ENCODE measurements at places on chromosomes 2 and 18. TPM values are rescaled to one million over a fixed set of nuclear protein-coding genes. Genes with fewer than 3 reads are reported as not detected.

DNA sequence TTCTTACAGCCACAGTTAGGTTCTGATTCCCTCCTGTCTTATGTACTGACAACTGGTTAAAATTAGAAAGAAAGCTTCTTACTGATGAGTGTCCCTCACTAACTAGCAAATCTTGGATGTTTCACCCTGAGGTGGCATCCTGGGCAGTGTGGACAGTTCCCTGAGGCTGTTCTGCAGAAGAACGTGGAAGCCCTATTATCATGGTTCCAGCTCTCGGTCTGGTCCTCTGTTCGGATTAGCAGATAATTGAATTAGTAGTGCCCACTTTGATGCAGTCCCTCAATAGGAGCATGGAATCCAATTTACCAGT is 381.7 kb upstream of the NT5C1B start:
- no peak for DNase-seq
- H3K27me3 ChIP-seq, result no peaks in the 10 kb centered on the region
- H3K4me3 ChIP-seq, result no peak overlapping the region
- no peak overlapping the region for H3K27ac ChIP-seq

The RMND5A gene
- 74.5 TPM for total RNA-seq

DNA sequence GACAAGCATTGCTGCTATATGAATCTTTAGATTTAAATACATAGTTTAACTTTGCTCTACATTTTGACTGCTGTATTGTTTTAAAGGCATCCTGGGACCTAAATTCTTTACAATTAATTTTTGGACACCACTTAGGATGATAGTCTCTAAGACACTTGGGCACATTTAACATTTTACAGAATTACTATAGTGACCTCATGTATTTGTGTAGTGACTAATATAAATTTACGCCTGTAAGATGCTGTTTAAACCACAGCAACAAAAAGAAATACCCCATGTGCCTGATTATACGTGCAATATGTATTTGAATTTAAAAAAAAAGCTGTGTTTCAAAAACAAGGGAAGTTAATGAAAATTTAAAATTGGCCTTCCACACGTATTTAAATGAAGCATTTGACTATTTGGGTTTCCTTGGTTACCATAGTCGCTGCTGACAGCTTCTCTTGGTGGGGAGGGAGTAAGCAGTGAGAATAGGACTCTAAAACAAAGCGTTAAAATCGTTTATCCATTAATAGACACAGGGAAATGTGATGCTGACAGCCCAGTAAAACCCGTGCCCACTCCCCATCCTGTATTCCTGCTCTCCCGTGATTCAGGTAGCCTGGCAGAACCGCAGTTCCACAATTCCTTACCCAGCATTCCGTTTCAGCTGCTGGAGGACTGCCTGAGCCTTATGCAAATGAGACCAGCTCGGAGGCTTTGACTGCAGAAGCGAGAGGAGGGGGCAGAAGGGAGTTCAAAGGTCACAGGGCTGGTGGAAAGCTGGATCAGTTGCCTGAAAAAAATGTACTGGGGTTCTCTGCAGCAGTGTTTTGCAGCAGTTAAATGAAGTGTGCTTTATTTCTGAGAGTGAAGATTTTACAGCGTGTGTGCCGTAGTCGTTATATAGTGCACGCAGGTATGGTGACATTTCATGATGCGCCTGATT is 104.3 kb downstream of the CSRNP3 start:
- no peaks in the 10 kb centered on the region for H3K27me3 ChIP-seq
- H3K4me3 ChIP-seq, result peak overlapping the region; percentile 50
- peak; percentile 92 for DNase-seq
- H3K27ac ChIP-seq, result peak overlapping the region; percentile 5

GRCh38 chr2:148338541-148338940 is 306.0 kb upstream of the EPC2 start:
- H3K4me1 ChIP-seq, result no peaks in the 10 kb centered on the region
- H3K27ac ChIP-seq, result no peak overlapping the region
- DNase-seq, result no peak
- peaks cover 3% of the 10 kb centered on the region for H3K36me3 ChIP-seq
- no peaks in the 10 kb centered on the region for H3K27me3 ChIP-seq

DNA sequence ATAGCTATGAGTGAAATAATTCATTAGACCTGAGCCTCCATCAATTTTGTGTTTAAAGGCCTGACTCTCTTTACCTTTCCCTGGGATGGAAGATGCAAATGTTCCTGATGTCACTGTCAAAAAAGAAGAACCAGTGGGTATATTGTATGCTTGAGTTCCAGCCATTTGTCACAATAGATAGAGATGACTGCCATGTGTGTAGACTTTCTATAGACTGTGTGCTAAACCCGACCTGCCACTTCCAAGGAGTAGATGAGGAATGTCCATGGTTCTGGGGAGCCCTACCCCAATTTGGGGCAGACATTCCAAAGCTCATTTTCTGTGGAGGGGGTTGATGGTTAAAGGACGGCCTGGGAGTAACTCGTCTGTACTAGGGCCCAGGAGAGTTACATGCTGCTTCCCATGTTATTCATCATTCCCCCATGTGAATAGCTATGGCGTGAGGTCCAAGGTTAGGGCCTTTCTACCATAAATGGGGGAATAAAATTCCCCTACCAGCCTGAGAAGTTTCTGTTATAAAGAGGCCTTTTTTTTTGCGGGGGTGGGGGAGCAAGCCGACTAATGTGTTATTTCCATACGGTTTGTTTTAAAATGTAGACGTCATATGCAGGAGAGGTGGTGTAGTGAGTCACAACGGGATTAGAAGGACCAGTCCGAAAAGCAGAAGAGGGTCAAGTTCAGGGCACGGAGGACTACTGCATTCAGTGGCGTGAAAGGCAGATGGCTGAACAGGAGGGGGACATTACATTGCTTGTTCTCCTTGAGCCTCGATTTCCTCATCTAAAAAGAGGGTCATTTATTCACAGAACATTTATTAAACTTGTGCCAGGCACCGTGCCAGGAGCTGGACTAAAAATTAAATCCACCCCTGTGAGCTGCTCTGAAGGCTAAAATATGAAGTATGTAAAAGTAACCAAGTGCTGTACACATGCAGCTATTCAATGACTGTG is 24.0 kb downstream of the IL1B start:
- H3K4me3 ChIP-seq, result no peak overlapping the region
- no peaks in the 10 kb centered on the region for H3K36me3 ChIP-seq
- DNase-seq, result no peak

The FOXD4L1 gene
- total RNA-seq, result not detected

The MYCN gene
- total RNA-seq, result 26.7 TPM

DNA sequence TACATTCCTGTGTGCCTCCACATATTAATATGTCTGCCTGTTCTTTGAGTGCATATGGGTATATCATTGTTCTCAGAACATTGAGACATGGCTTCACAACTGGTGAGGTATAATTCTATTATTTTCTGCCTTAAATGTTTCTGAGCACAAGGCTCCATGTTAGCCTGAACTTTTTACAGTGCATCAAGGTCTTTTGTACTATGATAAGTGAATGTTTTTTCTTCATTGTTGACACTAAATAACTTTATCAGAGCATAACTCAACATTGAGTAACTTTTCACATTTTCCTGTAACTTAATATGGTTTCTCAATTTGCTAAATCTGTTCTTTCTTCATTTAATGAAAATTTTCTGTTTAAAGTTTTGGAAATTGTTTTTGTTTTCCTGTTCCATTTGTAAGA is 262.9 kb downstream of the HNMT start:
- no peaks in the 10 kb centered on the region for H3K36me3 ChIP-seq
- no peaks in the 10 kb centered on the region for H3K4me1 ChIP-seq
- H3K27ac ChIP-seq, result no peak overlapping the region
- no peak overlapping the region for H3K4me3 ChIP-seq

The ADAM23 gene
- 17.2 TPM for total RNA-seq

- H3K4me3 ChIP-seq, result peak within 1 kb of the TSS; percentile 31
- no peaks in the 10 kb centered on the region for H3K4me1 ChIP-seq
- H3K27ac ChIP-seq, result no peak within 1 kb of the TSS
- H3K27me3 ChIP-seq, result peaks cover 94% of the 10 kb centered on the region
Observed at GRCh38 chr2:73202156-73203054, at the start of gene NOTO. NOTO (plus strand) TSS chr2:73202574; CDS start chr2:73202667, 93 bp downstream.

GRCh38 chr2:1403565-1403964 is 9.7 kb upstream of the TPO start:
- H3K4me3 ChIP-seq, result no peak overlapping the region
- no peaks in the 10 kb centered on the region for H3K27me3 ChIP-seq
- no peak for DNase-seq
- no peaks in the 10 kb centered on the region for H3K36me3 ChIP-seq

- H3K4me3 ChIP-seq, result peak within 1 kb of the TSS; percentile 68
- peak within 1 kb of the TSS; percentile 96 for H3K27ac ChIP-seq
- no peaks in the 10 kb centered on the region for H3K27me3 ChIP-seq
- DNase-seq, result no peak
- peaks cover 21% of the 10 kb centered on the region for H3K4me1 ChIP-seq
- H3K36me3 ChIP-seq, result no peaks in the 10 kb centered on the region
Observed at GRCh38 chr18:62715436-62715758, at the start of gene PHLPP1. PHLPP1 (plus strand) TSS chr18:62715541; CDS start chr18:62715684, 143 bp downstream.

The FAM124B gene
- total RNA-seq, result 0.15 TPM

DNA sequence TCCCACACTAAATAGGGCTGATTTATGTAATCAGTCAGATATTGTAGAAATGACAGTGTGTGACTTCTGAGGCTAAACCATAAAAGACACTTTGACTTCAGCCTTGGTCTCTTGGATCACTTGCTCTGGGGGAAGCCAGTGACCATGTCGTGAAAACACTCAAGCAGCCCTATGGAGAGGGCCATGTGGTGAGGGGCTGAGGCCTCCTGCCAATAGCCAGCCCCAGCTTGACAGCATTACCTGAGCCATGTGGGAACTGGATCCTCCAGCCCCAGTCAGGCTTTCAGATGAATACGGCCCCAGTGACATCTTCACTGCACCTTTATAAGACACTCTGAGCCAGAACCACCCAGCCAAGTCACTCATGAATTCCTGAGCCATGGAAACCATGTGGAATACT is 20.8 kb downstream of the TNS1 start:
- H3K27me3 ChIP-seq, result peaks cover 39% of the 10 kb centered on the region
- DNase-seq, result no peak
- H3K4me1 ChIP-seq, result peaks cover 10% of the 10 kb centered on the region
- H3K27ac ChIP-seq, result no peak overlapping the region
- no peaks in the 10 kb centered on the region for H3K36me3 ChIP-seq
- no peak overlapping the region for H3K4me3 ChIP-seq

- DNase-seq, result no peak
- H3K36me3 ChIP-seq, result no peaks in the 10 kb centered on the region
- peaks cover 8% of the 10 kb centered on the region for H3K4me1 ChIP-seq
- H3K27ac ChIP-seq, result no peak overlapping the region
Observed at GRCh38 chr2:177172034-177172880, 40.3 kb upstream of the HNRNPA3 start.

DNA sequence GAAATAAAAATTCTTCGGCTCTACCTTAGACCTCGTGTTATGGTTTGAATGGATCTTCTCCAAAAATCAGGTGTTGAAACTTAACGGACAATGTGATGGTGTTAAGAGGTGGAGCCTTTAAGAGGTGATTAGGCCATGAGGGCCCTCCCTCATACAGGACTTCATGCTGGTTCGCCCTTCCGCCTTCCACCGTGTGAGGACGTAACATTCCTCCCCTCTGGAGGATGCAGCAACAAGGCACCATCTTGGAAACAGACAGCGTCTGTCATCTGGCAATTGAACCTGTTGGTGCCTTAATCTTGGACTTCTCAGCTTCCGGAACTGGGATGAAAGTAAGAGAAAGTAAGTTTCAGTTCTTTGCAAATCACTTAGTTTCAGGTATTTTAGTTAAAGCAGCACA is 126.3 kb upstream of the SPRED2 start:
- no peak overlapping the region for H3K27ac ChIP-seq
- no peak for DNase-seq
- no peaks in the 10 kb centered on the region for H3K36me3 ChIP-seq
- no peak overlapping the region for H3K4me3 ChIP-seq
- peaks cover 10% of the 10 kb centered on the region for H3K4me1 ChIP-seq

DNA sequence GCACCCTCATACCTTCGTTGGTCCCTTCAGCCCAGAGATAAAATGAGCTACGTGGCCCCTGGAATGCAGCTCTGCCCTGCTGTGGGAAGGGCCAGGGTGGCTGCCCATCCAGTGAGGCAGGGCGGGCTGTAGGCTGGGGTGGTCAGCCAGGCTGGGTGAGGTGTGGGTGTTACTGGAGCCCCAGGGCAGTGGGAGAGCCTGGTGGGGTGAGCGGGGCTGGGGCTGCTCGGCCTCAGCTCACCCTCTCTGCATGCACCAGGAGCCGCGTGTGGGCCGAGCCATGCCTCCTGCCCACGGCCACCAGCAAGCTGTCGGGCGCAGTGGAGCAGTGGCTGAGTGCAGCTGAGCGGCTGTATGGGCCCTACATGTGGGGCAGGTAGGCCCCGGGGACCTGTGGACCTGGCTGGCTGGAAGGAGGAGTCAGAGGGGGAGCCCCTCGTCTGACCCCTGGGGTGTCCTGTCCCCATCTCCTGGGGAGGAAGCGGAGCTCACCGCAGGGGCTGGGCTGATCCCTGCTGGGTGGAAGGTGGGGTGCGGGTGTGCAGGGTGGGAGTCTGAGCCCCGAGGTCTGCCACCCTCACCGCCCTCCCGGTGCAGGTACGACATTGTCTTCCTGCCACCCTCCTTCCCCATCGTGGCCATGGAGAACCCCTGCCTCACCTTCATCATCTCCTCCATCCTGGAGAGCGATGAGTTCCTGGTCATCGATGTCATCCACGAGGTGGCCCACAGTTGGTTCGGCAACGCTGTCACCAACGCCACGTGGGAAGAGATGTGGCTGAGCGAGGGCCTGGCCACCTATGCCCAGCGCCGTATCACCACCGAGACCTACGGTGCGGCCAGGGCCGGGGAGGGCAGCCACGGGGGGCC is 5.5 kb downstream of the RNPEPL1 start:
- DNase-seq, result no peak
- H3K4me3 ChIP-seq, result no peak overlapping the region
- H3K27ac ChIP-seq, result no peak overlapping the region

The TMEM198 gene
- total RNA-seq, result 0.79 TPM

GRCh38 chr2:187215532-187216240 is 232.4 kb downstream of the CALCRL start:
- H3K27me3 ChIP-seq, result no peaks in the 10 kb centered on the region
- no peaks in the 10 kb centered on the region for H3K36me3 ChIP-seq
- no peak overlapping the region for H3K4me3 ChIP-seq
- H3K27ac ChIP-seq, result no peak overlapping the region
- no peaks in the 10 kb centered on the region for H3K4me1 ChIP-seq

The SLC30A3 gene
- 0.56 TPM for total RNA-seq

Measured in neural progenitor cell (in vitro differentiated cells).